ENCODE measurements at places on chromosomes 6 and 20. TPM values are rescaled to one million over a fixed set of nuclear protein-coding genes. Genes with fewer than 3 reads are reported as not detected.

The SOD2 gene
- 68.0 TPM for total RNA-seq

The GLYATL3 gene
- 0.33 TPM for total RNA-seq

GRCh38 chr20:36479938-36480337 is 61.4 kb upstream of the MYL9 start:
- no peaks in the 10 kb centered on the region for H3K36me3 ChIP-seq
- H3K4me1 ChIP-seq: no peaks in the 10 kb centered on the region
- no peak overlapping the region for H3K4me3 ChIP-seq
- no peak for DNase-seq

GRCh38 chr6:146905181-146905704 is 299.0 kb upstream of the STXBP5 start:
- H3K4me1 ChIP-seq: no peaks in the 10 kb centered on the region
- DNase-seq: no peak

DNA sequence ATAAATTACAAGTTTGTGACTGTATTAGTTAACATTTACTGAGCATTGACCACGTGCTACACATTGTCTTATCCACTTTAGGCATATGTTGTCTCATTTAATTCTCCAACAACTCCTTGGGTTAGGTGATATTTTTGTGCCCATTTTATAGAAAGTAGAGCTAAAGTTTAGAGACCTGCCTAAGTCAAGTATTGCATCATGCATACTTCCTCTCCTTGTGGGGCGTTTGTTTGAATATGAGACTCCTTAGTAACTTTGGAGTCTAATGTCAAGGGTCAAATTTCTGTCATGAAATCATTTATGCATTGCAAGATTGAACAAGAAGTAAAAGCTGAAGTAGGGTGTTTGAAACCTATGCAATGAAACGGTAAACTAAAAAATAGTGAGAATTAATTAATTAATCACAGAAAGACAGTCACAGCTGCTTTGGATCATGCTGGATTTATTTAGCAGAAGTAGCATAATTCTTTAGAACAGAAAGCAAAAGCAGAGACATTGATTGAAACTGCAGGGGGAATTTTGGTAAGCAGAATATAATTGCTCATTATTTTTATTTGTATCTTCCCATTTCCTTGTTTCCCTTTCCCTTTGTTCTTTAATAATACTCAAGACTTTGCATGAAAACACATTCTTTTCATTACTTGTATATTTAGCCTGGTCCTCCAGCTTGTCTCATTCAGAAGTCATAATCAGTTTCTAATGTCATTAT is 1374.4 kb upstream of the GJE1 start:
- no peak overlapping the region for H3K27ac ChIP-seq
- no peak overlapping the region for H3K4me3 ChIP-seq
- DNase-seq: no peak
- H3K27me3 ChIP-seq: no peaks in the 10 kb centered on the region
- H3K36me3 ChIP-seq: no peaks in the 10 kb centered on the region

GRCh38 chr6:47357827-47358226 is 48.1 kb upstream of the TNFRSF21 start:
- H3K27ac ChIP-seq: no peak overlapping the region
- no peaks in the 10 kb centered on the region for H3K4me1 ChIP-seq
- H3K36me3 ChIP-seq: no peaks in the 10 kb centered on the region
- H3K4me3 ChIP-seq: no peak overlapping the region

Data from thymus (tissue), 14 donors.